ENCODE measurements at places on chromosomes 11 and 22.
A peak's percentile ranks its signal among the peaks of the same experiment; 100 is the strongest.

GRCh38 chr11:96132437-96132836 lies 208.5 kb upstream of the MTMR2 start:
- DNase-seq = no peak

- no peak for DNase-seq
Measured at GRCh38 chr22:35375031-35375430, 5.9 kb upstream of the HMOX1 start.

GRCh38 chr22:17587629-17588028 lies 24.3 kb downstream of the SLC25A18 start:
- no peak for DNase-seq

- no peak for DNase-seq
Measured at GRCh38 chr11:111200010-111200534, 45.5 kb upstream of the POU2AF2 start.

DNA sequence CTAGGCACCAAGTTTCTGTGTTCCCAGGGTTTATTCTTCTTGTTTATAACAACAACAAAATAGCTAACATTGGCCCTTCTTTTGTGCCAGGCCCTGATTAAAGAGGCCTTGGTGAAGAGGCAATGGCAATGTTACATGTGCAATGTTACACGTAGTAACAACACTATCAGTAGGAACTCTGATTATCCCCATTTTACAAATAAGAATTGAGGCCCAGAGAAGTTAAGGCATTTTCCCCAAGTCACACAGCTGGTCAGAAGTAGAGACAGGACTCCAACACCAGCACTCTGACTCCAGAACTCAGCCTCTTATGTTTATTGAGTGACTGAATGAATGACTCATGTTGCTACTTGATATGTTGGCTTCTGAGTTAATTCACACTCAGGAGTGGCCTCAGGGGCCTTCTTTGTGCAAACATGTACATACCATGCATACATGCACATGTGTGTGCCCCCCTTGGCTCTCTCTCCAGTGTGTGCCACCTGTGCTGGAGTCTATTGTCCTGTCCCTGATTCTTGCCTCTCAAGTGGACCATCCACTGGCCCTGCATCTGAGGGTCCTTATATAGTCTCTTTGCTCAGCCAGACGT lies 98.4 kb downstream of the TP53I11 start:
- DNase-seq = no peak

- DNase-seq = peak; percentile 53
Measured at GRCh38 chr11:33735271-33736147, 714 bp downstream of the CD59 start.

DNA sequence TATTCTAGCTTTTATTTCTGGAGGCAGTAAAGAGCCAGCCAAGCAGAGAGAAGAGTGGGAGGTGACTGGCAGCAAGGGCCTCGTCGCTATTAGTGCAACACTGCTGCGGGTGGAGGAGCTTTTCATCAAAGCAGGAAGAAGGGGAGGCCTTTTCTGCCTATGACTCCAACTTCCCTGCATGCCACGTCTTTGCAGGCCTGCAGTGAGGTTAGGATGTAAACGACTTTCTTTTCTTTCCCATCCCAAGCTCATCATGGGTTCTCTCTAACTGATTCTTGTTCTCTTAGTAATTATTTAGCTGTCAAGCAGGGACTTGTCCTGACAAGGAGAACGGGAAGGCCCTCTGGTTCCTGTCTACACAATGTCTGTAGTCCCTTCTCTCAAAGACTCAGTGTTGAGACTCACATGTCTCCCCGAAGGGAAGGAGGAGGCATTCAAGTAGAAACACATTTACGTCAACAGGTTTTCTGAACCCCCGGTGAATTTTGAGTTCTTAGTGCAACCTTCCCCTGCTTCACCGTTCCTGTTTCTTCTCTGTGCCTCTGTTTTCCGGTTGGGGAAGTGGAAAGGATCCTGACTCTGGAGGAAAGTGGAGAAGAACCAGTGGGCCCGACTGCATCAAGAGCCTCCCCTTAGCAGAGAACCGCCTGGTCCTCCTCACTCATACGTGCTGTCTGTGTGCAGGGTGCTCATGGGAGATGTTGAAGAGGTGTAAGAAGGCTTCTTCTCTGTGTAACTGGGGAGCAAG lies 56.9 kb downstream of the PACS1 start:
- peak; percentile 57 for DNase-seq

DNA sequence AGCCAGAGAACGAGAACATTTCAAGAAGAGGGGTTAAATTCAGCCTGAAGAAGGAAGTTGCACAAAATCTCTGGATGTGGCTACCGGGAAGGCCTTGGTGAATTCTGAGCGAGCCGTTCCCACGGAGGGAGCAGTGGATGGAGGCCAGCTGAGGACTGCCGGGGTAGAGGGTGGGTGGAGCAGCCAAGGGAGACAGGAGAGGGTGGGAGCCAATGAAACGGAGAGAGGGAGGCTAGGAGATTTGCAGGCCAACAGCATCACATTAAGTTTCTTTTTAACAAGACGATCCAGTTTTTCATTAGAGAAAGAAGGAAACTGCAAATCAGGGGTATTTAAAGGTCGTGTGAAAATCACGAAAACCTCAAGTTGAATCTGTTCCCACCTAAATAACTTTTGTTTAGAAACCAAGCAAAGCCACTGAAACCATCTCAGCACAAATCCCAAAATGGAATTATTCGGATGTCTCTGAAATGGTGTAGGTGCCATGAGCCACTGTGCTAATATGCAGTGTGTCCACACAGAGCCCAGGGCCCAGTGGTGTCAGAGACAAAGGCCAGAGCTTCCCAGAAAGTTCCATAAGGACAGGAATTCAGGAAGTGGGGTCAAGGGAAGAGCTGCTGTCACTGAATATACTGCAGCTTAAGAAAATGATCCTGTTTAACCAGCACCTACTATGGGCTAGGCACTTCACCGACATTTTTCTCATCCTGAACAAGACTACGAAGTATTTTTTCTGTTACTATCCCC lies 59.7 kb upstream of the SLC35C1 start:
- DNase-seq = no peak
